Muscle of back (tissue), 13 donors: ENCODE measurements at places on chromosomes 11 and 22. TPM values are rescaled to one million over a fixed set of nuclear protein-coding genes. Genes with fewer than 3 reads are reported as not detected.
A peak's percentile ranks its signal among the peaks of the same experiment; 100 is the strongest.

DAGLA gene
- 3.8 TPM for polyA plus RNA-seq

OR2D2 gene
- polyA plus RNA-seq, result not detected

GRCh38 chr11:13023423-13023822 lies 14.3 kb downstream of the RASSF10 start:
- DNase-seq, result no peak

DNA sequence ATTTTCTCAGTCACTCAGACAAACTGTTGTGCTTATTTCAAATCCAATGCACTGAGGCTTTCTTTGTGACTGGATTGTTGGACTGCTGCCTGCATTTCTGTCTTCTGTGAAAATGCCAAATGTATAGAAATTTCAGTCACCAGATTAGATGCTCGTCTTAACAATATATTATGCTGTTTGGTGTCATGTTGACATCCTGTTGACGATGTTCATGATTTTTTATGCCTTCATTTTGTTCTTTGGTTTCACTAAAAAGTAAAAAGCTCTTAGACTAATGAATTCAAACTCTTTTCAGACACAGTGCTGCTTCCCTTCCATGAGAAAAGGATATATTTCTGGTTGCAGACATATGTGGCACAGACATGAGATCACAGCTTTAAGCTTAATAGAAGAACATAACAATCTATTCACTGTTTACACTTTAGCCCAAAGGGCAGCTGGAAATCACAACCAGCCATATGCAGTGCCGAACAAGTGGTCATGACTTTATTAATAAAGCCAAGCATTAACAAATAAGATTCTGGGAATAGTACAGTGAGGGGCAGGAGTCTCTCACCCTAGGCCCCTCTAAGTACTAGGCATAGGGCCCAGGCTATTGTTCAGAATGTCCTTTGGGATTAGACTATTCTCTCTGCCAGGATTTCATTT lies 9.4 kb upstream of the SOX6 start:
- DNase-seq, result peak; percentile 66

GRCh38 chr11:27158456-27159334 lies 118.1 kb downstream of the BBOX1 start:
- DNase-seq, result peak; percentile 81

- no peak for DNase-seq
These were observed 100.6 kb downstream of the WNT7B start for GRCh38 chr22:45876136-45877035.

DNA sequence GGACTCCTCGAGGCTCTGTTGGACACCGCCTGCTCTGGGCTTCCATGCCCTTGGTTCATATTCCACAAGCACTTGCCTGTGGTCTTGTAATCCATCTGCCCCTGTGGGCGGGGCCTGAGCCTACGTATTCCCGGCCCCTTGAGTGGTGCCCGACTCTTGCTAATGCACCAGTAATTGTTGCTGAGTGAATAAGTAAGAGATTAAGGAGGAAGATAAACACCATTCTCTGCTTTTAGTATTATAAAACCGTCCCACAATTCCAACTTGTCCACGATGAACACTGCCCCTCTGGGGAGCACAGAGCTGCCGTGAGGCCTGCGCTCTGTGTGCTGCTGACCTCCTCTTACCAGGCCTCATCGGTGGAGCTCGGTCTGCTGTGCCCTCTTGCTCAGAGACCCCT lies 50.3 kb downstream of the MICAL2 start:
- DNase-seq, result no peak
